ENCODE measurements at places on chromosomes 16 and 17.

DNA sequence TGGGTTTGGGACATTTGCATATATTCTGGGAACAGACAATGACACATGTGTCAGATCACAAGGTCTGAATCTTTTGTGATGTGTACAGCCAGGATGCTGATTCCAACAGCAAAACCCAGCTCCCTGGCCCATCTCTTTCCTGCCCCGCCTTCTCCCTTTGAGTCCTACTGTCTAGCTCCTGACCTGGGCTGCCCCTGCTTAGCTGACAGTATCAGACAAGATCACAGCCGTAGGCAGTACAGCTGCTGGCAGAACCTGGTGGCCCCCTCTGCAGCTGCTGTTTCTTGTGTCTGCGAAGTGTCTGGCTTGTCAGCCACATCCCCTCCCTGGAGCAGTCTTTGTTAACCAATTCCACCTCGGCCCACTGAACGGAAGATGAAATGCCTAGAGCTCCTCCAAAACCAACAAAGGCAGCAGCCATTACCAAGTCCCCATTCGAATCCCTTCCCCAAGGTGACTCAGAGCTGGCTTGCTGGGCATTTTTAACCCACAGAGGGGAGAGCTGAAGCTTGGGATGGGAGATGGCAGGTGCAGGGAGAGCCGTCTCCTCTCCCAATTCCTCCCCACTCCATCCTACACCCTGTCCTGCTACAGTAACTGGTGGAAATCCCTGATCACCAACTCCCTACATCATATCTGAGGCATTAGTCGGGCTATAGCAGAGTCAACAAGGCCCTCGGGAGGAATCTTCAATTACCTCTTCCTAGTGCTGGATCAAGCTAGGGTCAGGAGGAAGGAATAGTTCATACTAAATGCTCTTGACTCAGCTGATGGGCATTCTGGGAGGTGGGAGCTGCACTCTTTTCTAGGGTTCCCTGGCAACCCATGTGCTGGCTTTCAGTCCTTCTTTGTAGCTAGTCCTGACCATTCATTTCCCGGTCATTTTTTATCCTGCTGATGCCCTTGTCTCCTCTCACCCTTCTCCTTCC is 5.8 kb downstream of the PIPOX start:
- no peak for DNase-seq

DNA sequence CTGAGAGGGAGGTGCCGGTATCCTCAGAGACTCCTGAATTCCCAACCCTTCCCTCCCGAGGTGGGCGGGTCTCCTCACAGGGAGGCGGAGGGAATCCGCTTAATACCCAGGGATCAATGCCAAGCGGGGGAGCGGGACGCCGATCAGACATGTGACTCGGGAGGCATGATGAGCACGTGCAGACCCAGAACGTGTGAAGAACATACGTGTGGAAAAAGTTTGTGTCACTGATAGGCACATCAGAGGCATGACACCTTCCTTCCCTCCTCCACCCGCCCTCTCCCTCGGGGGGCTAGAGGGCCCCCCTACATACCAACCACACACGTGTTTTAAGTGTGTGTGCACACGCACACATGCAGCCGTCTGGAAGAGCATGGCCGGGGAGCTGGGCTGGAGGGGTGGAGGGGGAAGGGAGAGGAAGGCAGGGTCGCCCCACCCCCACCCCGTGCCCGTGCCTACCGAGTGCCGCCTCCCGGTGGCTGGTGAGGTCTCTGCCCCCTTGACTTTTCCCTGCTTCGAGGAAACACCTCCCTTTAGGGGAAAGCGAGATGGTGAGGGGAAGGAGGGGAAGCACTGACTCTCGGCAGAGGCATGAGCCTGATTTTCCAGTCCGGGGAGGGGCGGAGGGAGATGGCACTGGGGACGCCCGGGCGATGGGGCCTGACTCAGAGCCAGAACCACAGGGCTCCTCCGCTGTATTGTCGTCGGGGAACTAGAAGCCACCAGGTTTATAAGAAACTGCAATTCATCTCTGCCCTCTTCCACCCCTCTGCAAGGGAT is 12.1 kb upstream of the TBX21 start:
- peak; percentile 98 for DNase-seq

DNA sequence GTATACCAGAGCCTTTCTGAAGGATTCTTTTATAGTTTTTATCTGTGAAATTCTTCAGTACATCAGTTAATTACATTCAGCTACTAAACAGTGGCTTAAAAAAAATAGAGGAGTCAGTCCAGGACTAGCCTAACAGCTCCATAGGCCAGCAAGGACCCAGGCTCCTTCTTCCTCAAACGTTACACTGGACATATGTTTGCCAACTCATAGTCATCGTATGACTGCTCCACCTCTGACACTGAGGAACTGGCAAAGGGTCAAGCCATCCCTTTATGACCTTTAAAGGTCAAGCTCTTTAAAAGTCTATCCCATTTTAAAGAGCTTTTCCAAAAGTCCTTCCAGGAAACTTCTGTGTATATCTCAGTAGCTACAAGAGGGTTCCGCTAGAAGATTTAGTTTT is 36.6 kb downstream of the PHLPP2 start:
- DNase-seq, result no peak

- no peak for DNase-seq
These were observed 40.5 kb upstream of the KLHDC4 start for GRCh38 chr16:87806261-87806640.

GRCh38 chr16:67939507-67940445 is 3.1 kb upstream of the PSMB10 start:
- DNase-seq, result no peak

GRCh38 chr16:84742641-84743092 is 42.9 kb downstream of the USP10 start:
- DNase-seq, result no peak

- DNase-seq, result peak; percentile 30
These were observed 8.4 kb downstream of the C16orf95 start for GRCh38 chr16:87308826-87309225.

GRCh38 chr16:79519448-79519847 is 81.1 kb downstream of the MAF start:
- DNase-seq, result no peak

DNA sequence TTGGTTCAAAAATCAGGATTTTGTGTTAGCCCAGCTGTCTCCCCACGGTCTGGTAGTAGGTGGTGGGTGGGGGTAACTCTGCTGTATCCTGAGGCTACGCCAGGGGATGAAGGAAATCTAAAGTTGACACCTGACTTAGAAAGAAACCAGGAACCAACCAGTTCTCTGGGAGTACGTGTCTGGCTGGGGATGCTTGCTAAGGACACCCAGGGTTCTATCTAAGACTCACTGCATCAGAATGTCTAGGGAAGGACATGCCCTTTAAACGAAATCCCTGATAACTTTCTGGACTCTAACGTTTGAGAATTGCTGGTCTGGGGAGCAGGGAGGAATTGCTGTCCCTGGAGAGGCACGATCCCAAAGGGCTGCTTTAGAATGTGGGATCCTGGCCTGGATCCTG is 39.2 kb upstream of the CES5A start:
- DNase-seq, result no peak

GRCh38 chr17:78394209-78394608 is 15.8 kb downstream of the PGS1 start:
- no peak for DNase-seq

DNA sequence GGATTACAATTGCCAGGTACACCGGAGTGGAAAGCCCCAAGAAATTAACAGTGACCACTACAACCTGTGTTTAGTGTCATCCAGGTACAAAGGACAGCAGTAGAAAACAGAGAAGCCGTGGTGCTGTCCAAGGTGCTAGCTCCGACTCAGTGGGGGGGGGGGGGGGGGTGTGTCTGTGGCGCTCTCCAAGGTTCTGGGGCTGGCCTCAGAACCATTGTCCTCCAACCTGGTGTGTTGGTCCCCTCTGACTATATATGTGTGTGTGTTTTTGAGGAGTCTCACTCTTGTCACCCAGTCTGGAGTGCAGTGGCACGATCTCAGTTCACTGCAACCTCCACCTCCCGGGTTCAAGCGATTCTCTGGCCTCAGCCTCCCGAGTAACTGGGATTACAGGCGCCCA is 5.8 kb upstream of the ZNF23 start:
- no peak for DNase-seq

GRCh38 chr16:3822366-3823045 is 58.0 kb downstream of the CREBBP start:
- no peak for DNase-seq

GRCh38 chr16:56305956-56306565 is 114.8 kb downstream of the GNAO1 start:
- DNase-seq, result no peak

DNA sequence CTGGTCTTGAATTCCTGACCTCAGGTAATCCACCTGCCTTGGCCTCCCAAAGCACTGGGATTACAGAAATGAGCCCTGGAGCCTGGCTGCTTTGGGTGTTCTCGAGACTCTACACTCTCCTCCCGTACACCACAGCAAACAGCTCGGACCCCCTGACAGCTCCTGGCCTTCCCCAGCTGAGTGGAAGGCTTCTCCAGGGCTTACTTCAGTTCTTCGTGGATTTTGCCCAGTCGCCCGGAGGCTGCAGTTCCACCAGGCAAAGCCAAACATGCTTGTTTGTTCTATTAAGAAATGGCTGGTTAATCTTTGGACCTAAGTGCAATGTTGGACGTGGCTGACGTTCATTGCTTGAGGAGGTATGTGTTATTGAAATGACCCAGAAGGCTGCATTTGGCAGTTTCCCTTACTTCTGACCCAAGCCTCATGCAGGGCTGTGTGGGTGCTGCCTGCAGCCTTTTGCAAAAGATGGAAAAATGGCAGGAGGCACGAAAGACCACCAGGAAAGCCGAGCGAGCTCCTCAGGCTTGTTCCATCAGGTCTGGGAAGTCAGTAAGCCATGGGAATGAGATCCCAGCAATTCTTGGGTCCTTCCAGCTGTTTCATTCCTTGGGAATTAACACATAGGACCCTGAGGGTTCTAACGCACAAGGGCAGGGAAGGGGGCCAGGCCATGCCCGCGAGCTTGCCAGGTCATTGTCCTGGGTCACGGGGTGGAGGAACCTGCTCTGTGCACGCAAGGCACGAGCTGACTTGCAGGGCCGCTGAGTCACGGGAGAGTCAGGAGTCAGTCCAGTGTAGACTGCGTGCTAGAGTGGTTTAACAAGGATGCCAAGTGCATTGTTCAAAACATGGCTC is 23.9 kb upstream of the KLHDC4 start:
- DNase-seq, result no peak

GRCh38 chr16:10150906-10151305 is 31.3 kb downstream of the GRIN2A start:
- DNase-seq, result no peak

GRCh38 chr17:6303664-6304063 is 131.3 kb downstream of the AIPL1 start:
- no peak for DNase-seq

- DNase-seq, result no peak
These were observed 11.3 kb upstream of the USP7 start for GRCh38 chr16:8975039-8975438.

DNA sequence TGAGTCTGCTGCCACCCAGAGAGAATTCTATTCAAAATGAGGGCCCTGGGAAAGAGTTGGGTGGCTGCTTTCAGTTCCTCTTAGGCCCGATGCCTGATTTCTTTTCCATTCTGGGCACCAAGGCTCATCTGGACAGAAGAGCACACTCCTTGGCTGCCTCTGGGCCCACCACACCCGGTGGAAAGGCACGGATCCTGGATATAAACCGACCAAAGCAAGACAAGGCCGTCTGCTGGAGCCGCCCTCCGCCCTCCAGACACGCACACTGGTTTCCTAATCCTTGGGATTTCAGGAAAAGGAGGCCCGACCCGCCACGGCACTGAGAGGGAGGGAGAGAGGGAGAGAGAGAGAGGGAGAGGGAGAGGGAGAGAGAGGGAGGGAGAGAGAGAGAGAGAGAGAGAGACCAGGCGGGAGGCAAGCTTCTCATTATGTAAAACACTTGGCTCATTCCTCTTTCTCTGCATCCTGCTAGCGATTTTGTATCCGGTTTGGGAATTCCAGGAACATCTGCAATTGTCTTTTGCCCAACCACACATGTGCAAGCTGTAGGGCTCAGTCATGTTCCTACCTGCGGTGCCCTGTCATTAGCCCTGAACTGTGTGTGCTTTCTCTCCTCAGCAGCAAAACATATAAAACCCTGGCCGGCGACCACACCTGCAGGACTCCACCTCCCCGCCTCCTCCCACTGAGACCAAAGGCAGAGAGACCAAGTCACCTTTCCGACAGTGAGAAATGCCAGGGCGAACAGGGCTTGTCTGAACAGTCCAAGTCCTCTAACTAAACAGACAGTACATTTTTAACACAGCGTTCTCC is 347.2 kb downstream of the SOX9 start:
- DNase-seq, result no peak

DNA sequence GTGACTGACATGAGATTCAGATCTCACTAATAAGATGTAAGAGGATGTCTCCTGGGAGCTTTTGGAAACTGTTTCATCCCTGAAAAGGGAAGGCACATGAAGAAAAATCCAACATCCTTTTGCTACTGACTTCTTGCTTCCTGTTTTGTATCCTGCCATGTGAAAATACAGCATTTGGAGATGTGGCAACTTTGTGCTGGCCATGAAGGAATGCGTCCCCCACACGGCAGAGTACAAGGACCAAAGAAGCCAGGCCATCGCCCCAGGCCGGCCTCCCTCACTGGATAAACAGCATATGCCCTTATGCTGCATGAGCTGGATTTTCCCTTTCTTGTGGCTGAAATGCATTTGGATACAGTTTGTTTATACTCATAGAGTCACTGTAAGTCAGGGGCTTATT is 5.5 kb upstream of the HASPIN start:
- no peak for DNase-seq

- peak; percentile 53 for DNase-seq
These were observed 3.4 kb downstream of the NOD2 start for GRCh38 chr16:50696575-50697420.

DNA sequence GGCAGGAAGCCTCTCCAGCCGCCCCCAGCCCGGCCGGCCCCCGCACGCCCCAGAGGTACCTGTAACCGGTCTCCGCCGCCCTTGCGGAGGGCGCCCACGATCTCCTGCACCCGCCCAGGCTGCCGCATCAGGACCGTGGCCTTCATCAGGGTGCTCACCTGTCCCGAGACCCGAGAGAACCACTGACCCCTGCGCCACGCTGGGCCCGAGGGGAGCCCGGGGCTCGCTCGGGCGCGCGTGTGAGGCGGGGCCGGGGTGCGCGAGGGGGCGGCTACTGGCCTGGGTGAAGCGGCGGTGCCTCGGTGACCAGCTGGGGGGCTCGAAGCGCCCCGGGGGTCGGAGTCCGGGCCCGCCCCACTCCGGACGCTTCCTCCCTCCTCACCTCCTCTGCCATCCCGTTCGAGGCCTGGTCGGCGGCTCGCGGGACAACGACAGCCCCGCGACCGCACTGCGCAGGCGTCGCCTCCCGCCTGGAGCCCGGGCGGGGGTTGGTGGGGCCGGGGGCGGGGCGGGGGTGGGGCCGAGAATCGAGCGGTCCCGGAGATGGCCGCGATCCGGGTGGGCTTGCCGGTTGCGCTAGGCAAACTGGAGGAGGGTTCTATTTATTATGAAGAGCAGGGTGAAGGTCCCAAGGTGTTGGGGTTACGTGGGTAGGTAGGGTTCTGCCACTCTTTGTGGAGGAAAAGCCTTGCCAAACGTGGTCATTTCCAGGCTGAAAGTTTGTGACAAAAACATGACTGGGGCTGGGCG is at the start of gene NT5C3B:
NT5C3B (minus strand) TSS at position 433 of the 750 bp plus-strand sequence; CDS start at position 394, 39 bp downstream.
- DNase-seq, result peak; percentile 41
